Diencephalon (tissue), 1 donor: ENCODE measurements at places on chromosomes 7 and 10. TPM values are rescaled to one million over a fixed set of nuclear protein-coding genes. Genes with fewer than 3 reads are reported as not detected.

NHLRC2 gene
- 30.4 TPM for total RNA-seq

RNF32 gene
- 2.5 TPM for total RNA-seq

MALSU1 gene
- 30.7 TPM for total RNA-seq

PNLIPRP3 gene
- not detected for total RNA-seq

SUN3 gene
- 0.69 TPM for total RNA-seq

UCN3 gene
- not detected for total RNA-seq

CTTNBP2 gene
- total RNA-seq = 25.4 TPM

SP4 gene
- total RNA-seq = 57.4 TPM
